Calu3 (cell line): ENCODE measurements at places on chromosomes 5 and 9. TPM values are rescaled to one million over a fixed set of nuclear protein-coding genes. Genes with fewer than 3 reads are reported as not detected.

DNA sequence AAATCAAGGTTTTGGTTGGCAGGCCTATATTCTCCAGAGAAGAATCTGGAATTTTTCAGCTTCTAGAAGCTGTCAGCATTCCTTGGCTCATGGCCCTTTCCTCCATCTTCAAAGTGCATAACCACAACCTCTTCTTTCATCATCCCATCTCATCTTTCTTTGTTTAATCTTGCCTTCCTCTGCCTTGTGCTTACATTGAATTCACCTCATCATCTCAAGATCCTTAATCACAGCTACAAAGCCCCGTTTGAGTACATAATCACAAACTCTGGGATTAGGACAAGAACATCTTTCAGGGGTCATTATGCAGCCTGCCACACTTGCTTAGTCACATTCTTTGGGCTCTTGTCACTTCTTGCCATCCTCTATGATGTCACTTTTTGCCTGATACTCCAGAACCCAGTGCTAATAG is 130.3 kb downstream of the FOXD1 start:
- DNase-seq, result no peak

The STXBP1 gene
- 5.9 and 7.5 TPM in 2 replicates for total RNA-seq

DNA sequence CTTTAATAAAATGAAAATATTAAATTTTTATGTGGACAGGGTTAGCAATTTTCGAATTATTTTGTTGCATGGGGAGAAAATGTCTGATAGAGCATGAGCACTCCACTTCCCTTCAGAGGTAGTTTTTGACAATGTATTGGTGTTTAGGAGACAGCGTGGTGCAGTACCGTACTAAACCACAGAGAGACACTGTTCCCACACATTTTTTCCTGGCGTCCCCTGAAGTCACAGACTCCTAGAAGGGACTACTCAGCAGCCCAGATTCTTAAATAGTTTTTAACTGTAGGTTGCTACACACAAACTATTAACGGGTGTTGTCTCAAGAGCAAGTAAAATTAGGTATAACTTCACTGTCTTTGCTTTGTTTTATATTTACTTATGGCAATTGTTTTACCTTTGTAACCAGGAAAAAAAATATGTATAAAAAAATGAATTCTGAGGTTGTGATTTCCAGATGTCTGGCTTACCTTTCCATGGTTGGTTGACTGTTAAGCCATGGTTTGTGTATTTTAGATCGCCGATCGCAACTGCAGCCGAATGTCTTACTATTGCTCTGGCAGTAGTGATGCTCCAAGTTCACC is 171.2 kb downstream of the DOCK8 start:
- DNase-seq, result peak; percentile 49

The CDX1 gene
- total RNA-seq, result not detected in 2 replicates

The PPIC gene
- 43.5 and 43.9 TPM in 2 replicates for total RNA-seq

GRCh38 chr5:111779260-111779921 is 22.4 kb upstream of the NREP start:
- no peak for DNase-seq

The PLEKHG4B gene
- total RNA-seq, result 1.5 and 1.7 TPM in 2 replicates

GRCh38 chr9:37424204-37424685 is 1.7 kb downstream of the GRHPR start:
- DNase-seq, result no peak

- DNase-seq, result no peak
Observed at GRCh38 chr9:14956208-14956607, 46.0 kb upstream of the FREM1 start.

The IQGAP2 gene
- total RNA-seq, result 13.4 and 25.0 TPM in 2 replicates

The TMEFF1 gene
- total RNA-seq, result 1.7 TPM in 2 replicates

DNA sequence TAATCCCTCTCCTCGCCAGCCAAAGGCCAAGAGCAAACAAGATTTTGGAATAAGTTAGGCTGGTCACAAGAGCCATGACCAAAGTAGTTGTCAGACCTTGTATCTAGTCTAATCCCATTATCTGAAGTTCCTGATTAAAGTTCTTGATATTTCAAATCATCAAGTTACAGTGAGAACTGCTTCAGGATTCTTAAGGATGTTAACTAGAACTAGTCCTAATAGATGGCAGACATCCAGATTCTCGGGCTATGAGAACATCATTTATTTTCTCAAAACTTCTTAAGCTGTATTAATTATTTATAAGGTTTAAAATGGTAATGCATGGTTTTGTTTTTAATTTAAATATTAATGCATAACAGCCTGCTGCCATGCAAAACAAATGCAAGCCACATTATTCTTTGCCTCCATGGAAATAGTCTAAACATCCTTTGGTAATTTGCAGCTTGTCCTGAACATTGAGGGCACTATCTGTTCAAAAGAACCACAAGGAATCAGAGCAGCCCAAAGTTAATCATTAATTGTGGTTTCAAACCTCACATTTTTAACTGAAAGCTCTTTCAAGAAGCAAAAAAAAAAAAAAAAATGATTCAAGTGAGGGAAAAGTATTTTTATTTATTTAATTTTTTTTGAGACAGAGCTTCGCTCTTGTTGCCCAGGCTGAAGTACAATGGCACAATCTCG is 95.1 kb downstream of the TTC39B start:
- no peak for DNase-seq

The EGFLAM gene
- total RNA-seq, result not detected in 2 replicates

The TMEM38B gene
- total RNA-seq, result 14.5 and 15.4 TPM in 2 replicates

- no peak for DNase-seq
Observed at GRCh38 chr9:117245175-117245829, 169.6 kb downstream of the ASTN2 start.

DNA sequence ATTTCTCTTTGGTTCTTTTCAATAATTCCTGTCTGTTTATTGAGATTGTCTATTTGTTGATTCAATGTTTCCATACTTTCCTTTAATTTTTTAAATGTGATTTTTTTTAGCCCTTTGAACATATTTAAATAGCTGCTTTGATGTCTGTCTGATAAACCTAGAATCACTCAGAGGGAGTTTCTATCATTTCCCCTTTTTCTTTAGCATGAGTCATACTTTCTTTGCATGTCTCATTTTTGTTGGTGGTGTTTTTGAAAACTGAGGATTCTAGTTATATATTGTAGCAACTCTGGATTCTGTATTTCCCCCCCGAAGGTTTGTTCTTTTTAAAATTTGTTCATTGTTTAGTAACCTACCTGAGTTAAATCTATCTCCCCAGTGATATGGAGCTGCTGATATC is 24.2 kb upstream of the ZNF618 start:
- no peak for DNase-seq

DNA sequence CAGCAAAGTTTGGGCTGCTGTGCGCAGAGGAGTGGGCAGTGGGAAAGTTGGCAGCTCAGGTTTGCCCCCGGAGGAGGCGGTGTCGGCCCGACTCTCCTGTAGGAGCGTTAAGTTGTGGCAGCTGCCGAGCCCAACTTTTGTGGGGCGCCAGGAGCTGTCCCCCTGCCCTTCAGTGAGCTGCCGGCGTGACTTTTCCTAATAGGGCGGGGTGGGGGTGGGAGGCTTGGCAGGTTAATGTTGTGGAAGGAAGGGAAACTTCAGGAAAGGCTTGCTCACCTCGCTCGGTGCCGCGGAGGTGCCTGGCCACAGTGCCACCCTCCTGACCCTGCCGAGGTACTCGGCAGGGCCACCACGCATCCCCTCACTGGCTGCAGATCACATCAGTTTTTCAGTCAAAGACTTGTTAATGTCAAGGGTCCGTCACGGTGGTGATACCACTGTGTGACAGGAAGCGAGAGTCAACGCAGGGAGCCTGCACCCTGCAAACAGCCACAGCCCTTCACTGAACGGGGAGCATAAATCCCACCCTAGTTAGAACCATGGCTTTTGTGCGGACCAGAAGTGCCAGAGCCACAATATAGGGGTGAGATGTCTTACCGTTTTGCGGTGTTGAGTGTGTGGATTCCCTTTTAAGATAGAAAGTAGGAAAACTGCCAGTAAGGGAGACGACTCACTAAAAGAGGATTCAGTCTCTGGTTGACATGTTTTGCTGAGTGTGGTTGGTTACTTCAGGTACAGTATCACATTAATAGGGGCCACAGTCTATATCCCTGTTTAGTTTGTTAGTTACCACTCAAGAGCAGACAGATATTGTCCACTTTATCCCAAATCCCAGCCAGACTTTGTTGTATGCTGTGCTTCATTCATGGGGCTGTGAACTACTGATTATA is 796 bp downstream of the LNPEP start:
- DNase-seq, result peak; percentile 56

GRCh38 chr5:160452795-160453194 is 31.1 kb downstream of the PTTG1 start:
- no peak for DNase-seq

The IL5 gene
- total RNA-seq, result not detected in 2 replicates

- DNase-seq, result no peak
Observed at GRCh38 chr9:104843644-104844240, 79.8 kb downstream of the NIPSNAP3B start.

The PCDHA12 gene
- total RNA-seq, result 0.64 and 0.78 TPM in 2 replicates

The C5orf46 gene
- total RNA-seq, result 0.97 TPM in 1 of 2 replicates, not detected in the other

The CMBL gene
- total RNA-seq, result 12.9 and 17.0 TPM in 2 replicates

- no peak for DNase-seq
Observed at GRCh38 chr9:91187965-91188344, 173.8 kb downstream of the AUH start.

GRCh38 chr5:177456976-177457851 is 10.6 kb downstream of the PRR7 start:
- DNase-seq, result peak; percentile 93

- DNase-seq, result no peak
Observed at GRCh38 chr5:72509401-72509800, 2.2 kb upstream of the ZNF366 start.

- no peak for DNase-seq
Observed at GRCh38 chr9:70962761-70963440, 158.5 kb downstream of the TRPM3 start.

- no peak for DNase-seq
Observed at GRCh38 chr5:117800261-117800660, 1188.1 kb downstream of the DTWD2 start.

The C9orf50 gene
- not detected in 2 replicates for total RNA-seq

The RAB3C gene
- total RNA-seq, result not detected in 2 replicates

- no peak for DNase-seq
Observed at GRCh38 chr5:73917433-73917832, 291.4 kb downstream of the ARHGEF28 start.

DNA sequence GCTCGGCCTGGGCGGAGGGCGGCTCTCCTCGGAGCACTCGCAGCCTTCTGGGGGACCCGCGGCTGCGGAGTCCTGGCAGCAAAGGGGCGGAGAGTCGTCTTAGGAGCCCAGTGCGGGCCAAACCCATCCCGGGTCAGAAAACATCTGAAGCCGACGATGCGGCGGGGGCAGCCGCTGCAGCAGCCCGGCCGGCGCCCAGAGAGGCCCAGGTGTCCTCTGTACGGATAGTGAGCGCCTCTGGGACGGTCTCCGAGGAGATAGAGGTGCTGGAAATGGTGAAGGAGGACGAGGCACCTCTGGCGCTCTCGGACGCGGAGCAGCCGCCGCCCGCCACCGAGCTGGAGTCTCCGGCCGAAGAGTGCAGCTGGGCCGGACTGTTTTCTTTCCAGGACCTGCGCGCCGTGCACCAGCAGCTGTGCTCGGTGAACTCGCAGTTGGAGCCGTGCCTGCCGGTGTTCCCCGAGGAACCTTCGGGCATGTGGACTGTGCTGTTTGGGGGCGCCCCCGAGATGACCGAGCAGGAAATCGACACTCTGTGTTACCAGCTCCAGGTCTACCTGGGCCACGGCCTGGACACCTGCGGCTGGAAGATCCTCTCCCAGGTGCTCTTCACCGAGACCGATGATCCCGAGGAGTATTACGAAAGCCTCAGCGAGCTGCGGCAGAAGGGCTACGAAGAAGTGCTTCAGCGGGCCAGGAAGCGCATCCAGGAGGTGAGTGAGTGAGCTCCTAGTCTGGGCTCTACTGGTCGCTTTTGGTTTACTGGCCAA is 1.2 kb downstream of the JMY start:
- DNase-seq, result peak; percentile 57

- no peak for DNase-seq
Observed at GRCh38 chr5:154861946-154862345, 3.5 kb downstream of the CNOT8 start.

DNA sequence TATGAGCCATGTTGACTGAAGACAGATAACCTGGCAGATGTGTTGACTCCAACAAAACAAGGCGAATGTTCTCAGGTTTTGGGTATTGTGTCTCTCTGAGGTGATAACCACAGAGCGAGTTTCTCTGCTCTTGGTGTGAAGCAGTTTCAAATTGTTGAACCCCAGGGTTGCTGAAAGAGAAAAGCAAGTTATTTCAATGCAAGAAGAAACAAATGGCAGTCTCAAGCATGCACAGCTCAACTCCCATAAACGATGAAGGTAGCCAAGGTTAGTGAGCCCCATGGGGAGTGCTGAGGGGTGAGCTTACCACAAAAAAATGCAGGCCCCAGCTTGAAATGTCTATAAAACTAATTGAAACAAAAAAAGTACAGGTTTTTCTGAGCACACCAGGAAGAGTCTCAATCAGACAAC is 220.8 kb upstream of the DAPK1 start:
- no peak for DNase-seq

DNA sequence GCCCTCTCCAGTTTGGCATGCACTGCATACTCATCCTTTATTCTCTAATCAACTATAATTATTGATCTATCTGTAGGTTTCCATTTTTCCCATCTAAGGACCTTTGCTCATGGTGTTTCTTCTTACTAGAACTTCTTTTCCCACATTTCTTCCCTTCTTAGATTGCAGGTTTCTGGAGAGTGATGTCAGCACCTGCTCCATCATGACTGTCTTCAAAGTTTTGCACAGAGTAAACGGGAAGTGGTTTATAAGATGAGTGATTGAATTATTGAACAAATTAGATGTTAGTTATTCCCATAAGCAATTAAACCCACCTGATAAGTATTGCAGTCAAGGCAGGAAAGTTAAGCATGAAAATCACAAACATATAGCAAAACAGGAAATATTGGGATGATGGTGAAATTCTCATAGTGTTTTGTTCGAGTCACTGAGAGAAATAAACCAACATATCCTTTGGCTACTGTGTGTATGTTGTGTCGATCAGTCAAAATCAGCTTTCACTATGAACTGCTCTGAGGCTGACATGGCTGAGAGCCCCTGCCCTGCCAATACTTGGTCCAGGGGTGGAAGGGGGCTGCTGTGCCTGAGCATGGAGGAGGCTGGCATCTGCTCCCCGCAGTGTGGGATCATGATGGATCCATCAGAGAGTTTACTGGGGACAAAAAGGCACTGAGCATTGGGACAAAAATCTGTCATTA is 45.5 kb upstream of the S1PR3 start:
- DNase-seq, result no peak

DNA sequence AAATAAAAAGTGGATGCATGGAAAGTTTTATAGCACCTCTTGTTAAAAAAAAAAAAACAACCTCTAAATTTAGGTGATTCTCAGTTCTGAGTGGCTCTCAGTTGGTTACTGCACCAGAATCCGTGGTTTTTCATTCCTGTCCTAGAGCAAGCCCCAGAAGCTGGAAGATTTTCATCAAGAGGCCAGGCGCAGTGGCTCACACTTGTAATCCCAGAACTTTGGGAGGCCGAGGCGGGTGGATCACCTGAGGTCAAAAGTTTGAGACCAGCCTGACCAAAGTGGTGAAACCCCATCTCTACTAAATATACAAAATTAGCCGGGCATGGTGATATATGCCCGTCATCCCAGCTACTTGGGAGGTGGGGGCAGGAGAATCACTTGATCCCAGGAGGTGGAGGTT is 27.2 kb upstream of the SLC9A3 start:
- DNase-seq, result no peak

The GFPT2 gene
- total RNA-seq, result 0.12 TPM in 1 of 2 replicates, not detected in the other
